Muscle of back (tissue), 13 donors: ENCODE measurements at places on chromosomes 3 and 15. TPM values are rescaled to one million over a fixed set of nuclear protein-coding genes. Genes with fewer than 3 reads are reported as not detected.

The CIB2 gene
- polyA plus RNA-seq: 9.0 TPM

The ZMAT3 gene
- polyA plus RNA-seq: 6.4 TPM

The HIGD2B gene
- not detected for polyA plus RNA-seq

DNA sequence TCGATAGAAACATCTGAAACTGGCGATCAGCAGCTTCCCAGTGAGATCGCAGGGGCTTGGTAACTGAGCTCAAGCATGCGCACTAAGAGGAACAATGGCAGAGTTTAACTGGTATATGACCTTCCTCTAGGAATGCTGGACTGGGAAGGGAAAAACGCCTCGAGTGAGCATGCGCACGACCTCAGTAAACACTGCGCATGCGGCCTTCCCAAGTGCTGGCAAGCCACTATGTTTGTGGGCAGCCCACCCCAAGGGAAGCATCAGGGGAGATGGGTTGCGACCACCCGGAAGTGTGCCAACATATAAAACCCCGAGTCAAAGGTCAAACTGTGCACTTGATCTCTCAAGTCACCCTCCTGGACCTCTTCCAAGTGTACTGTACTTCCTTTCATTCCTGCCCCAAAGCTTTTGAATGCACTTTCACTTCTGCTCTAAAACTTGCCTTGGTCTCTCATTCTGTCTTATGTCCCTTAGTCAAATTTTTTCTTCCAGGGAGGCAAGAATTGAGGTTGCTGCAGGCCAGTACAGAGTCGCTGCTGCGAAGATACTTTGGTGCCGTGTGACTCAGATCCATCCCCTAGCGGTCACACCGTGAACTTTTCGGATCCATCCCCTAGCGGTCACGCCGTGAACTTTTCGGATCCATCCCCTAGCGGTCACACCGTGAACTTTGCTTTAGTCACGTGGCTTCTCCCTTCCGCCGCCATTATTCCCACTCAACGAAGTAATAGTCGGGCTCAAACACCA is 243.3 kb downstream of the FAM43A start:
- DNase-seq: peak; percentile 65

DNA sequence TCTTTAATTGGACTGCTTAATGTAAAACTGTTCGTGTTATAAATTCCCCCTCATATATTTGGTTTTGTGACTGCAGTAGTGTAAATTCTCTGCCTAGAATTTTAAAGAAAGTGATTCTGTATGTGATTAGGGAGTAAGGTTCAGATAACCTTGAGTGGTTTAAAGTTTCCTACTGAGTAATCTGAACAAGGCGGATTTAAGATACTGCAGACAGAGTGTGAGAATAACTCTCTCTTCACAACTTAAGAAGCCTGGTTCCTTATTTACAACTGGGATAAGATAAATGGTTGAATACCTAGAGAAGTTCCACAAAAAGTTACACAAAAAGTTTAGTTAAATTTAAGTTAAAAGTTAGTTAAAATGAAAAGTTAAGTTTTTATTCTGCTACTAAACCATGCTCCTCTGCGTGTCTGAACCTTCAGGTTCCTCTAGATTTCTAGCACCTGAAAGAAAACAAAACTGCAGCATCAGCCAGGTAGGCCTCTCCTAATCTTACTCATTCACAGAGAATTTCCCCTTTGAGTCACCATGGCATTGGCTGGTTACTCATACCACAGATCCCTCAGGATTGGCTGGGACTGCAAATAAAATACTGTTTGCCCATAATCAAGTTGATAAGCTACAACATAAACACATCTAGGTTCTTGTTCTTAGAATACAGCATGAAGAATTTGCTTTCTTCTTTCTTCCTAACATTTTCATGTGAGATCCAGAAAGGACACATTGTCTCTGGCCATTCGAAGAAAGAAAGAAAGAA is at the start of gene ARL14:
TSS of gene ARL14 (plus strand) at position 614 of the 757 bp plus-strand sequence. CDS start 187 bp downstream, outside the sequence.
- DNase-seq: no peak

GRCh38 chr3:37183976-37184375 is 9.6 kb upstream of the LRRFIP2 start:
- DNase-seq: no peak

DNA sequence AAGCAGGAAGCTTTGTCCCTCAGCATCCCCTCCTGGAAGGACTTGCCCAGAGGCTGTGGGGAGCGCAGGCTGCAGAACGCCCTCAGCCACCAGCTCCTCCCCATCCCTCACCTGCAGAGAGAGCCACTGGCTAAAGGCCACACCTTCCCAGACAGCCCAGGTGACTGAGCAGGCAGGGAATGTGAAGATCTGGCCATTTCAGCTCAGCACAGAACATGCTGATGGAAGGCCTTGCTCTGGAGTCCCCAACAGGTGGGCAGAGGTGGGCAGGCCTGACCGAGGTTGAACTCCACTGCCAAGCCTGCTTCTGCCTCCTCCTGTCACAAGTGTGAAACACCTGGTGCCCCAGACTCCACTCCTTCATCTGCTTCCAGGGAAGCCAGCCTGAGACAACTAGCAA is 50.7 kb upstream of the SEC61A1 start:
- DNase-seq: no peak

DNA sequence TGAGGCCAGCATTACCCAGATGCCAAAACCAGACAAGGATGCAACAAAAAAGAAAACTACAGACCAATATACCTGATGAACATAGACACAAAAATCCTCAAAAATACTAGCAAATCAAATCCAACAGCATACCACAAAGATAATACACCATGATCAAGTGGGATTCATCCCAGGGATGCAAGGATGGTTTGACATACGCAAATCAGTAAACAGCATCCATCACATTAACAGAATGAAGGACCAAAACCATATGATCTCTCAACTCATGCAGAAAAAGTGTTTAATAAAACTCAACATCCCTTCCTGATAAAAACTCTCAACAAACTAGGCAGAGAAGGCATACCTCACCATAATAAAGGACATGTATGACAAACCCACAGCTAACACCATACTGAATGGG is 14.0 kb upstream of the PIAS1 start:
- DNase-seq: no peak

DNA sequence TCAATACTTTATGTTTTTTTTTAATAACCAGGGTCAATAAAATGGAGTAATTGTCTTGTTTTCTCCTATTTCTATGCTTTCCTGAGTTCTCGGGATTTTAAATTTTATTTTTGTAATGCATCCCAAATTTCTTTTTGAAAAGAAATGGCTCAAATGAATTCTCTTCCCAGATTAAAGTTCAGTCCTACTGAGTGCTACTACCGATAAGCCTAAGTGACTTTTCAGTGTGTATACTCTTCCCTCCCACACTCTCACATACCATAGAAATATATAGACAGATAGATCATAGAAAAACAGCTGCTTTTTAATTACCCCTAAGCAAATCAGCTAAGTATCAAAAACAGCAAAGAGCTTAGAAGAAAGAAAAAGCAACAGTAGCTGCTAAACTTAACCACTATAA is 1.5 kb downstream of the SERPINI1 start:
- no peak for DNase-seq

DNA sequence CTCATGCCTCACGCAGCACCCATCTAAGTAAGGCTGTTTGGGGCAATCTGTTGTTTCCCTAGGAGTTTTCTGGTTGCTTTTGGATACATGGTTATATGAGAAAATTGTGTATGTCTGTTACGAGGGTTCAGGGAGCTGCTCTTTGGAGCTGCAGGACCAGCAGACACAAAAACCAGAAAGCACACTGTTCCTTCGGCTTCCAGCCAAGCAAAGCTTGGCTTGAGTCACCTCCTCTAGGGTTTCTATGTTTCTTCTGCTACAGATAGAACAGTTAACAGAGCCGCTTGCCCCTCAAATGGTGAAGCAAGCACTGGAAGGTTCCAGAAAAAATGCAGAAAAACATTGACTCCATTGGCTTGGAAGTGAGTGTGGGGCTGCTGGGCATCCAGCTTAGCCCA is 49.2 kb upstream of the CTDSPL start:
- DNase-seq: no peak

DNA sequence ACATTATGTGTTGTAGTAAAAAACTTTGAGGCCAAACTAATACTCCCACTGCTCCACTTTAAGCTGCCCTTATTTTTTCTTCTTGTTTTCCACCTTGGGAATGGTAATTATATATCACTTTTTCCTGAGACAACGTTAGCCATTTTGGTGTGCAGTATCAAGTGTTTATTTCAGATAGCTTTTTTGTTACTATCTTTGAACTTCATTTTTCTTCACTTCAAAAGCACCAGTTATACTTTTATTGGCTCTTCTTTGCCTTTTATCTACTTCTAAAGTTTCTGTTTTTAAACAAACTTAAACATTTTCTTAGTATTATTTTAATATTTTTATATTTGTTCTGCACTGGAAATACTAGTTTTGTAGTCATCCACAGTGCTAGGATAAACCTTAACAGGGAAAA is 6.5 kb downstream of the TOPAZ1 start:
- no peak for DNase-seq

- no peak for DNase-seq
Observed at GRCh38 chr15:64843991-64844390, 2.3 kb downstream of the PLEKHO2 start.

DNA sequence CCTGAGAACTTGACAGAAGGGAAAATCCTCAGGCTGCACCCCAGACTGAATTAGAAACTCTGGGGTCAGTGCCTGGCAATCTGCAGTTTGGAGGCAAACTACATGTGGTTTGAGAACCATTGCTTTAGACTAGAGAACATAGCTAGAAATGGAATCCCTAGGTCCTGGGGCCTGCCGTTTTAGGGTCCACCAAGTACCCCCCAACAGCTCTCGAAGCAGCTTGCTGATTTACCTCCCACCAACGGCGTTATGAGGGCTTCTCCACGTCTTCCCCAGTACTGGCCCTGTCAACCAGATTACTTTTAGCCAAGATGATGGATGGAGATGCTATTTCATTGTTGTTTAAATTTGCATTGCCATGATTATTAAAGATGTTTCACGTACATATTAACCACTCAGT is 272.5 kb downstream of the XXYLT1 start:
- DNase-seq: no peak

DNA sequence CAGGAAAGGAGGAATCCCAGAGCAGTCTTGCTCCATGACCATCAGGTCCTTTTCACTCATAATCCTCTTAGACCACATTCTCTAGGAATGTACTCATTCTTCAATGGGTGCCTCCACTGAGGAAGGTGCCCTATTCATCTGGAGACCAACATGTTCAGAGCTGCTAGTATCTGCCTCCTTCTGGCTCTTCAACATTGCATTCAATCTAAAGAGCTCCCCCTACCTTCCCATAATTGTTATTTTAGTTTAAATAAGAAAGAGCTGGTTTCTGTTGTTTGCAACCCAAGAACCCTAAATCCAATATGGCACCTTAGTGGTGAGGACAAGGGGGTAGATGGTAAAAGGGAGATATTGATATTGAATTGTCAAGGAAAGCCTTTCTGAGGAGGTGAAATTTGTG is 67.6 kb downstream of the SCN11A start:
- no peak for DNase-seq

- peak; percentile 26 for DNase-seq
Observed at GRCh38 chr15:33467816-33468163, 157.0 kb downstream of the RYR3 start.

DNA sequence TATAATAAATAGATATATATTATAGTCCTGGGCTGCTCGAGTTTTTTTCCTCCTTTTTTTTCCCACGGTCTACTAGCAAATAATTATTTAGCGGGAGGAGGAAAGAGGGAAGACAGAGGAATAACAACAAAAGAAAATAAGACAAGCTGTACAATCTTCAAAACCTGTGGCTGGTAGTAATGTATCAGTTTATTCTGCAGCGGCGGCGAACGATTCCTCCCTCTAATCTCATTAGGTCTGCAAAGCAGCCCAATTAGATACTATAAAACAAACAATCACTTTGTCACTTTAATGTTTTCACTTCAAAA is 390 bp upstream of the TLE3 start:
- DNase-seq: no peak

DNA sequence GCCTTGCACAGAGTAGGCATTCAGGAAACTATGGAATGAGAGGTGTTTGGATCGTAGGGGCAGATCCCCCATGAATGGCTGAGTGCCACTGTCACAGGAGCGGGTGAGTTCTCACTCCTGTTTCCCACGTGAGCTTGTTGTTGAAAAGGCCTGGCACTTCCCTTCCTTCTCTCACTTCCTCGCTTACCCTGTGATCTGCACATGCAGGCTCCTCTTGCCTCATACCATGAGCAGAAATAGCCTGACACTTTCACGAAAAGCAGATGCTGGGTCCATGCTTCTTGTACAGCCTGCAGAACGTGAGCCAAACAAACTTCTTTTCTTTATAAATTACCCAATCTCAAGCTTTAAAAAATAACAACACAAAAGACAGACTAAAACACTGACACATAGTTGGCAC is 55.4 kb downstream of the AGBL1 start:
- no peak for DNase-seq

DNA sequence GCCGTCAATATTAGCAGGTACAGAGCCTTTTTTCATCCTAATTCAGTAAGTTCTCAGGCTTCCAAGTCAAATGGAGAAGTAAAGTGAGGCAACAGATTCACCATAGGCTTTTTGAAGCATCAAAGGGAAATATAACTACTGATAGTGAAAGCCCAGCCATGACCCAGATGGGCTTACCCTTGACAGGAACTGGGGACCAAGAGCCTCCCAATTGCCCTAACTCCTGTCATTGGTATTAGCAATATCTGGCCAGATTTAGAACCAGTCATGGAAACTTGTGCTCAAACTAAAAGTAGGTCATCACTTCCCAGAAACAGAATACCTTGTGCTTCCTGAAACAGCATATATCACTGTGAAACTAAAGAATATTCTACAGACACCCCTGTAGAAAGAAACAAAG is 33.0 kb downstream of the NME9 start:
- DNase-seq: no peak

GRCh38 chr3:187017511-187018230 is 87.3 kb downstream of the ST6GAL1 start:
- DNase-seq: no peak

GRCh38 chr3:2078821-2079220 is 19.8 kb upstream of the CNTN4 start:
- no peak for DNase-seq

GRCh38 chr3:170835336-170835735 is 34.7 kb downstream of the RPL22L1 start:
- peak; percentile 81 for DNase-seq

DNA sequence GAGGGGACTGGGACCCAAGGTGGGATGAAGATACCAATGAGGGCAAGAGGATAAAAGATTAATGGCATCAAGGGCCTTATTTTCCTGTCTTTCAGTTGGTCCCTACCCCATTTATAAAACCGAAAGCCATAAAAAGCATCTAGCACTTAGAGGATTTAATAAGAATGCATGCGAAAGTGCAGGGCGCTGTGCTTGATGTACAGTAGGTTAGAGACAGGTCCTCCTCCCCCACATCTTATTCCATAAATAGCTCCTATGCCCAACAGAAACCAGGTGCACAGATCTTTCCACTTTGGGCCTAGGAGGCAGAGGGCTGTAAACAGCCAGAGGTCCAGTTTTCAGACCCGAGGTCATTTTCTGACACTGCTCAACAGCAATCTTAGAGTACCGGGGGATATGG is 1.2 kb downstream of the LPCAT4 start:
- no peak for DNase-seq

GRCh38 chr3:115403786-115404185 is 219.5 kb upstream of the GAP43 start:
- DNase-seq: no peak

- no peak for DNase-seq
Observed at GRCh38 chr3:120416868-120417267, 33.9 kb downstream of the FSTL1 start.
